Right ventricle myocardium inferior (tissue), 1 donor: ENCODE measurements at places on chromosomes 4 and X.

DNA sequence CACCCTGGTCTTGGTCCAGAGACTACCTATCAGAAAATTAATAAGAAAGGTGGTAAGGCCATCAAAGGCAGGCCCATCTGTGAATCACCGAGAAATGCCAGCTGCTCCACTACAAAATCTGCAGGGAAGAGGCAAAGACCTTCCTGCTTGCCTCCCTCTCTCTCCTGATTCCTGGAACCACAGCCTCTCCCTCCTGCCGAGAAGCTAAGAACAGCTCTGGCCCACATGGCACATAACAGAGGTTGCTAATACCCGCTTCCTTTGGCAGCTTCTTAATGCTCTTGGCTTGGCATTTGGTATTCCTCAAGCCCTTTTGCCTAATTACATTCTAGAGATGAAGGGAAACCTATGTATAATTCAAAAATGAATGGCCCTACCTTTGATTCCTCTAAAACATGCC lies 32.9 kb downstream of the RAI2 start:
- no peak for DNase-seq

DNA sequence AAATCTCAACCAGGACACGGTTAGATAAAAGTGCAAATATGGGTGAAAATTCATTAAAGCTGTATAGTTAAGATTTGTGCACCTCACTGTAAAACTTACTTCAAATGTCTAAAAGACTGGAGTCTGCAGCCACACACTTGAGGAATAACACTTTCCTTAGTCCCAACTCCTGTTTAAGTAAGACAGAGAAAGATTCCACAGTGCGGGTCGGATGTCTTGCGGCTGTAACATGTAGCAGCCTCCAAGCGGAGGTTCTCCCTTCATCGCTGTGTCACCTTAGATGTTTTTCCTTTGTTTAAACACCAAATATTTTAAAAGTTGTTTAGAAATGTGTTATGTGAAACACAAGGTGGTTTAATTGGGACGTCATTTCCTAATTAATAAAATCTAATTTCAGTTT lies 905 bp upstream of the MAEA start:
- no peak for DNase-seq

DNA sequence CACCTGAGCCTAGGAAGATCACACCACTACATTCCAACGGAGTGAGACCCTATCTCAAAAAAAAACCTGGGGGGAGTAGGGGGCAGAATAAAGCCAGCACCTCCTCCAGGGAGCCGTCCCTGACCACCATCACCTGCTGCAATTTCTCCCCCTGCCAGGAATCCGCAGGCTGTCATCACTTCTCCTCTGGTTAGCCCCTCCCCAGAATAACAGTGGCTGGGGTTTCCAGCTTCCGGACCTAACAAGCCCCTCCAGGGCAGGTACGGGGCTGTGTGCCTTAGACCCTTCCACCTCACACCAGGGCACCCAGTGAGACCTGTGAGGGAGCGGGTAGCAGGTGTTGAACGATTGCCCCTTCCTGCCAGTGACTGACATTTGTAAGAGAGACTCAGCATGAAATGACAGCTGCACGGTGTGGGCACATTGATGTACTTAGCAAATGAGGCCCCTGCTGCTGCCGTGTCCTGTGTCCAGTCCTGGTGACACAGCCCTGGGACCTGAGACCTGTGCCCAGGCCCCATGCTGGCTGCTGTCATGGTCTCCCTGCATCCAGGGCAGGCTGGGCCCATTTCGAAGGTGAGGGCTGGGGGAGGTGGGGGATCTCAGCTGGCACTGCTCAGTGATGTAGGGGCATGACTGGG lies 6.7 kb upstream of the WFS1 start:
- DNase-seq = no peak

DNA sequence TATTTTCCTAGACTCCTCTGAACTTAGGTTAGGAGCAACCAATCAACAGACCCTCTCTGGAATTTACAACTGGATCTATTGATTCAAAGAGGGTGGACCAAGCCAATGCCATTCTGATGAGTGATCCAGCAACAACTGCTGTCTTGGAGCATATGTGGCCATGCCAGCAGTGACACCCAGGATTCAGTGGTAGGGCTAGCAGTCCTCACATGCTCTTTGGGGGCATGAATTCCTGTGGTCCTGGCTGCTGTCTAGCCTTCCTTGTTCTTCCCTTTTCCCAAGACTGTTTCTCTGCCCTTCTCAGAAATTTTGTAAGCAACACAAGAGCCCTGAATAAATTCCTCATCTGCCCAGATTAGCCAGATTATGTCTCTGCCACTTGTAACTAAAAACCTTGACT lies 61.5 kb upstream of the GATB start:
- DNase-seq = no peak

DNA sequence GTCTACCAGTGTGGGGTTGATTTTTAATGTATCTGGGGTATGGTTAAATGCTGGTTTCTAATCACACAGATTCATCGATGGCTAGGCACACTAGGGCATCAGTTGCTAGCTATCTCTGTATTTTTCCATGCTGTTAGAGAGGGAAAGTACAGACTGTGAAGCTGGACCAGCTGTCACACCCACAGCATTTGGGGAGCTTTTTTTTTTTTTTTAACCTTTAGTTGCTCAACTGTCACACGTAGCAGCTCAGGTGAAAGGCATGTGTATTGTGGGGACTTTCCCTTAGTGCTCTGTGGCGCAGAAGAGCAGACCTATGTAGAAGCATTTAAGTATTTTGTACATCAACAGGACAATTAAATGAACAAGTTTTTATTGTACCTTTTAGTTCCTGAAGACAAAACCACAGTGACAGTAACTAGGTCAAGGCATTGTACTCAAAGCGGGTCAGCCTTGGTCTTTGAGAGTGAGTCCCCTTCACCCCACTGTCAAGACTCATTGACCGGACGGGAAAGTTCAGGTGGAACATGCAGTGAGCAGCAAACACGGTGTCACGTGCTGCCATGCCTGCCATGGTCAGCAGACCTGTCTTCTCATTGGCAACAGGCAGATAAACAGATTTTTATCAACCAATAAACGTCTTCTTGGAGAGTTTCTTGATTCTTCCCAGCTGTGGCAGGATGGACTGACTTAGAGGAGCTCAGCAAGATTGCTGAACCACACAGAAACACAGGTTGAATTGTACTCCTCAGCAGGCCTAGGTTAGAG lies 65.3 kb downstream of the CASP3 start:
- DNase-seq = no peak

DNA sequence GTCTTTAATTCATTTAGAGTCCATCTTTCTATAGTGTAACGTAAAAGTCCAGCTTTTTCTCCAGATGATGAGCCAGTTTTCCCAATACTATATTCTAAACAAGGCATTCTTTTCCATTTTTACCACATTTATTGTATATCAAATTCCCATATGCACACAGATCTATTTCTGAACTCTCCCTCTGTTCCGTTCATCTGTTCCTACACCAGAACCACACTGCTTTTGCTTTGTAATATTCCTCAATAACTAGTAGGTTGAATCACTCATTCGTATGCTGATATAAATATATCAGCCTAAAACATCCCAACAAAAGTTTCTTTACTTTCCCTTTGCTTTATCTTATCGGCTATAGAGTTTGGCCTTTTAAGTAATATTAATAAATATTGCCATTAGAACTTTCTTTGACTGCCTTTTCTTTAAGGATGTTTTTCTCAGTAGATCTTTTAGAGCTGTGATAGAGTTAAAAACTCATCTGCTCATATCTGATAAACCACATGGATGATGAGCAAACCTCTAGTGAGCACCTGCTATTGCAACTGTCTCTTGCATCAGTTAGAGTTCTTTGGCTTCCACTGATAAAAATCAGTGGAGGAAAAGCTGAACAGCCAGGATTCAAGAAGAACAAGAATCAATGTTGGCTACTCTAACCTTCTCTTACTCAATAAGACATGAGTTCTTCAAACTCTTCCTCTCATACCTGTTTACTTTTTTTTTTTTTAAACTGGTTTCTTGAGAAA lies 13.1 kb upstream of the RPL34 start:
- no peak for DNase-seq

GRCh38 chrX:136866337-136867095 lies 14.0 kb downstream of the RBMX start:
- no peak for DNase-seq

GRCh38 chr4:8205749-8206611 lies 6.9 kb downstream of the SH3TC1 start:
- DNase-seq = no peak
